ENCODE measurements at places on chromosomes 1 and 21. TPM values are rescaled to one million over a fixed set of nuclear protein-coding genes. Genes with fewer than 3 reads are reported as not detected.

GRCh38 chr1:115462566-115463076, 124.6 kb upstream of the NGF start:
- H3K4me3 ChIP-seq: no peak overlapping the region
- H3K27me3 ChIP-seq: no peaks in the 10 kb centered on the region
- no peaks in the 10 kb centered on the region for H3K4me1 ChIP-seq
- H3K36me3 ChIP-seq: no peaks in the 10 kb centered on the region
- no peak for DNase-seq

Gene WDR3
- 31.8 TPM for total RNA-seq

Gene ELF3
- 2.9 TPM for total RNA-seq

Gene SLC37A1
- total RNA-seq: 6.9 TPM

GRCh38 chr1:89971600-89971999, 23.3 kb upstream of the ZNF326 start:
- H3K4me3 ChIP-seq: no peak overlapping the region
- no peaks in the 10 kb centered on the region for H3K36me3 ChIP-seq
- no peak for DNase-seq
- H3K4me1 ChIP-seq: peaks cover 9% of the 10 kb centered on the region
- H3K27ac ChIP-seq: no peak overlapping the region

DNA sequence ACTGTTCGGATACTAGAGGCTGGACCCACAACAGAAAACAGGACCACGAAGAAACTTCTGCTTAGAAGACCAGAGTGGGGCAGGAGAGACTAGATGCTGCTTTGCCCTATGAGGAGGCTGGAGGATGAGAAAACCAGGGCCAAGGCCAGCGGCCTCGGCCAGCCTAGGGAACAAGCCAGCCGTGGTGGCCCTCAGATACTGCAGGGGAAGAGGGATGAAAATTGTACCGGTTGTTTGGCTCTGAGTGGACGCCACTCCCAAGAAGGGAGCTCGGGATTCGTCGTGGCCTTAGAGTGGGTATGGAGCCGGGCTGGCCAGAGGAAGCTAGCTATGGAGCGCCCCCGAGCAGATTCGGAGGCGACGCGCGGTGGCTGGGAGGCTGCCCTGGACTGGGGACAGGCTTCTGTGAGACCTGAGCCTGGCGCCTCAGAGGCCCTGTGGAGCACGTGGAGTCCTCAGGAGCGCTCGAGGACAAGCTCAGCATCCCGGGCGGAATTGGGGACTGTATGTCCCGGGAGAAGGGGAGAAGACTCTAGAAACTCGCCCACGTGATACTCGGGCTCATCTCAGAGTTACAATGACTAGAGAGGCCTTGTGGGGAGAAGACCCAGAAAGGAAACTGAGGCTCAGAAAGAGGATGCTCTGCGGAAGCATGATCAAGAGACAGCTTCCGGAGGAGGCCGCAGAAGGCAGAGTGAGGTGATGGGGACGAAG, 2.8 kb downstream of the PRRX1 start:
- H3K4me3 ChIP-seq: peak overlapping the region; percentile 91
- peak overlapping the region; percentile 61 for H3K27ac ChIP-seq
- peaks cover 43% of the 10 kb centered on the region for H3K4me1 ChIP-seq
- no peak for DNase-seq
- H3K27me3 ChIP-seq: no peaks in the 10 kb centered on the region
- H3K36me3 ChIP-seq: no peaks in the 10 kb centered on the region

GRCh38 chr1:154443274-154444013, 38.3 kb downstream of the IL6R start:
- peaks cover 7% of the 10 kb centered on the region for H3K27me3 ChIP-seq
- no peak for DNase-seq
- H3K27ac ChIP-seq: no peak overlapping the region
- no peaks in the 10 kb centered on the region for H3K36me3 ChIP-seq

DNA sequence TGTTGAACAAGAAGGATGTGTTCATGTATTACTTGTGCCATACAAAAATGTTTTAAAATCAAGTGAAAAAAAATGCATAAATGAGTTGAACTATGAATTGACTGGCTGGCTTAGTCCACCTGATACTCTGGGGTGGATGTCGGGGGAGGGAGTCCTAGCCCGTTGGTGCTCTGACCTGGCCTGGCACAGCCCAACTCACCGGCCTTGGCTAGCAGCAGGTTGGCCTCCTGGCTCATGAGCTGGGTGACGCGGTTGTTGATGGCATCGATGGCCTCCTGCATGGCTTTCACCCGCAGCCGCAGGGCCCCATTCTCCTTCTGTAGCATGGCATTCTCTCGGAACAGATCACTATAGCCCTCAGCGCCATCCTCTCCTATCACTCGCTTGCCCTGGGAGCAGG, 21.6 kb downstream of the KIF21B start:
- DNase-seq: no peak
- peaks cover 3% of the 10 kb centered on the region for H3K36me3 ChIP-seq
- H3K4me1 ChIP-seq: no peaks in the 10 kb centered on the region

Data from astrocyte (in vitro differentiated cells and primary cell).